ENCODE measurements at places on chromosomes 13 and 19. TPM values are rescaled to one million over a fixed set of nuclear protein-coding genes. Genes with fewer than 3 reads are reported as not detected.

The ZNF579 gene
- total RNA-seq, result 7.8 TPM

The GNG8 gene
- 12.3 TPM for total RNA-seq

The LSR gene
- 4.6 TPM for total RNA-seq

DNA sequence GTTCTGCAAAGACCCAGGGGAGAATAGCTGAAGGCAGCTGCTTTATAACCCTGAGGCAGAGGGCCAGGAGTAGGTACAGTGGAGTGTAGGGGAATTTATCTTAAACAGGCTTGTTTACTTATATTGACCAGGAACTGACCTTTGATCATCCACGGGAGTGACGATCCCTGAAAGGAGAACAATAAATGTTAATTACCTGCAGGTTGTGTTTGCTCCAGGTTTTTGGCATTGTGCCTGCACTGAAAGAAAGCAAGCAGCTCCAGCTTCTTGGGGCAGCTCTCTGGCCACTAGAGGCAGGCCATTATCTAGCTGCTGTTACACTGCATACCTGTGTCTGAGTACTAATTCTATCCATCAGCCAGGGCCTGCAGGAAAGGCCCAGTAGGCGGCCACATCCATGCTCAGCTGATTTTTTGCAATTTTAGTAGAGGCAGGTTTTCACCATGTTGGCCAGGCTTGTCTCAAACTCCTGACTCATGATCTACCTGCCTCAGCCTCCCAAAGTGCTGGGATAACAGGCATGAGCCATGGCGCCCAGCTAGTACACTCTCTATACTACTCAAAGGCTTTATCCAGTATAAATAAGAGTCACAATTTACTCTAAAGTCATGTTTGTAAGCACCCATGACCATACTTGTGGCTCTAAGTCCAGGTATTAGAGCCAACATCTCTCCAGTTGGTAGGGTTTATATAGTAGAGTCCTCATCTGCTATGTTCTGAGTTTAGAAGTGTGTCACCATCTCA lies 8.5 kb upstream of the ZNF91 start:
- no peak overlapping the region for H3K27ac ChIP-seq
- no peak for DNase-seq
- H3K27me3 ChIP-seq, result no peaks in the 10 kb centered on the region
- H3K4me3 ChIP-seq, result no peak overlapping the region
- H3K36me3 ChIP-seq, result no peaks in the 10 kb centered on the region

DNA sequence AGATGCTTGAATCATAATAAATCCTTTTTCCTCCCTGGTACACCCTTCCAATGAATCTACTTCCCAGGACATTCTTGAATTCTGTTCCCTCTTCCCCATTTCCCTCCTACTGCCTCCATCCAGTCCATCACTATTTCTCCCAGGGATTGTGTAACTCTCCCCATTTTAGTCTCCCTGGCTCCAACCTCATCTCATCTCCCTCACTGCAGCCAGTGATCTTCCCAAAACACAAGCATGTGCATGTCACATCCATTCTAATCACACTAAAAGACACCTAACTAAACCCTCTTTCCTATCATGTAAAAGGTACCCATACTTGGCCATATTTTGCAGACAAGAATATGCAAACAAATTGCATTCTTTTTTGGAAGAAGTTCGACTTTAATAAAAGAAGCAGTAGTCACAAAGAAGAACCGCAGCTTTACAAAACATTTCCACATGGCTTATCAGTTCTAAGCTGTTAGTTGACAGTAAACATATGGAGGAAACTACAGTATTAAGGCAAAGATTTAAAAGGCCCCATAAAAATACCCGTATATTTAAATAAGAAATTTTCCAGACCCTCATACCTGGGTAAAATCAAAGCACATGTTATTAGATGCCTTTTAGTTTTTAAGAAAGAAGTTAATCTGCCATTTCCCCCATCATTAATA lies 111.0 kb downstream of the KCTD12 start:
- H3K27ac ChIP-seq, result no peak overlapping the region
- DNase-seq, result no peak
- no peaks in the 10 kb centered on the region for H3K27me3 ChIP-seq
- no peaks in the 10 kb centered on the region for H3K36me3 ChIP-seq
- no peak overlapping the region for H3K4me3 ChIP-seq

DNA sequence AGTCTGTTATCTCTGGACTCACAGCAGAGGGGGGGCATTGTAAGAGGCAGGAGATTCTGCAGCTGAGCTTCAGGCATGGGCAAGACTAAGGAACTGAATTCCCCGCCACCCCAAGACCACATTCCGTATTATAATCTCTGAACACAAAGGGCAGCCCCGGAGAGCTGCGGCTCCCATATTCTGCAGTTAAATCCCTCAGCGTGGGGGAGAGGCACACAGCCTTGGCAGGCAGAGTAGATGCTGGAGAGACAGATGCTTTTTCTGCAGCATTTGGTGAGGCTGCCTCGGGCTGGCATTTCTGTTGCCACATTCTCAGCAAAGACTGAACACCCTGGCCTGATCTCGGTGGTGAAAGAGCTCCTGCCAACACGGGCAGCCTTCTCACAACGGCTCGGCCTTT lies 12.9 kb downstream of the CHAF1A start:
- H3K27me3 ChIP-seq, result no peaks in the 10 kb centered on the region
- no peak overlapping the region for H3K27ac ChIP-seq
- no peaks in the 10 kb centered on the region for H3K36me3 ChIP-seq
- no peak for DNase-seq
- no peaks in the 10 kb centered on the region for H3K4me1 ChIP-seq

DNA sequence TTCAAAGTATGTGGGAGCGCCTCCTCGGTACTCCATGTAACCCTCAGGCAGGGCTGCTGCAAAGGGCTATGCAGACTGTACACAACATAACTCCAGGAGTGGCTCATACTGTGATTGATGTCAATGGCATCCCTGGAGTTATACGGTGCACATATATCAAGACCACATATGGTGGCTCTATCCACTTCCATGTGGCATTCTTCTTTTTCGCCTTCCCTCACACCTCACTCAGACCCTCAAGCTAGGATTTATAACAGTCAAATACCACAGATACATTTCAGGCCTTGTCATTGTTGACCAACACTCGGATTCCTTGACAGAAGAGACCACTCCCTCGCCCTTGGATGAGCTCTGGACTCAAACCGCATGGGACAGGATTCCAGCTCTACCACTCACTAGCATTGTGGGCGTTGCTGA lies 11.3 kb upstream of the UBL3 start:
- DNase-seq, result no peak
- no peaks in the 10 kb centered on the region for H3K4me1 ChIP-seq
- no peak overlapping the region for H3K4me3 ChIP-seq
- no peak overlapping the region for H3K27ac ChIP-seq

GRCh38 chr13:50344717-50345116 lies 329.5 kb downstream of the KCNRG start:
- no peak for DNase-seq
- H3K4me3 ChIP-seq, result no peak overlapping the region
- peaks cover 7% of the 10 kb centered on the region for H3K4me1 ChIP-seq
- no peak overlapping the region for H3K27ac ChIP-seq
- no peaks in the 10 kb centered on the region for H3K27me3 ChIP-seq

- no peak for DNase-seq
- H3K4me1 ChIP-seq, result peaks cover 6% of the 10 kb centered on the region
- H3K27me3 ChIP-seq, result peaks cover 3% of the 10 kb centered on the region
- peaks cover 6% of the 10 kb centered on the region for H3K36me3 ChIP-seq
- no peak overlapping the region for H3K27ac ChIP-seq
- no peak overlapping the region for H3K4me3 ChIP-seq
Measured at GRCh38 chr19:58396691-58397532, 1.5 kb downstream of the RNF225 start.

DNA sequence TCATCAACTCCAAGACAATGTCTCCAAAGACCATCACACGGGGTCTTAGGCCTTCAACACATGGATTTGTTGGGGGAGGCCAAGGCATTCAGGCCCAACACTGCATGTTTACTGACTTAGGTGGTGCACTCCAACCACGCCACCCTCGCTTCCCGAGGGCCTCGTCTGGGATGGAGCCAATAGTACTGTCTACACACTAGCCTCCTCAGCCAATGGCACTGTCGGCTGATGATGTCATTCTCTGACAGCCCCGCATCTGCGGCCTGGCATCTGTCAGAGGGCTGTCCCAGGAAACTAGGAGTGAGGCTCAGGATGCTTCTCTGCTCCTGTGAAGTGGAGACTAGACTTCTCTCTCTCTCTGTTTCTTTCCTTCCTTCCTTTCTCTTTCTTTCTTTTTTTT lies 96.6 kb downstream of the TEX26 start:
- H3K27me3 ChIP-seq, result no peaks in the 10 kb centered on the region
- no peak overlapping the region for H3K27ac ChIP-seq
- H3K36me3 ChIP-seq, result no peaks in the 10 kb centered on the region
- no peak overlapping the region for H3K4me3 ChIP-seq

DNA sequence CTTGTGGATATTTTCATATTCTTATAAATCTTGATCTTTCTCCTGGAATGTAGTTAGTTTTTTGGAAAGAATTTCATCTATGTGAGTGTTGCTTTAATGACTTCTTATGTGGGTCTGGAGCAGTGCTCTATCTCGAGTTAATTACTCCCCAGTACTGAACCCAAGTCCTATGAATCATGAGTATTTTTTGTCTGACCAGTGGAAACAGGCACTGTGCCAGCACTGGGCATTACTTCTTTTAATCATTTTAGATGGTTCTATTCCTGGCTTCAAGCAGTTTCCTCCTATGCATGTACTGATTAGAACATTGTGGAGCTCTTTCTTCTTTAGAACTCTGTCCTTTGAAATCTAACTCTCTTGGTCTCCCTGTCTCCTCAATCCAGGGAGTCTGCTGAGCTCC lies 466.3 kb downstream of the PCDH17 start:
- H3K4me1 ChIP-seq, result no peaks in the 10 kb centered on the region
- DNase-seq, result no peak
- no peak overlapping the region for H3K27ac ChIP-seq
- no peak overlapping the region for H3K4me3 ChIP-seq

- no peaks in the 10 kb centered on the region for H3K27me3 ChIP-seq
- H3K4me1 ChIP-seq, result no peaks in the 10 kb centered on the region
- no peak overlapping the region for H3K27ac ChIP-seq
Measured at GRCh38 chr13:20714563-20715329, 11.2 kb downstream of the IL17D start.

GRCh38 chr19:4519521-4520277 lies 1.4 kb upstream of the PLIN4 start:
- H3K27me3 ChIP-seq, result no peaks in the 10 kb centered on the region
- no peaks in the 10 kb centered on the region for H3K36me3 ChIP-seq
- DNase-seq, result no peak
- H3K27ac ChIP-seq, result no peak overlapping the region
- H3K4me3 ChIP-seq, result no peak overlapping the region
